ENCODE measurements at places on chromosomes 3 and 15.

- DNase-seq, result no peak
These were observed 243.8 kb upstream of the TOPAZ1 start for GRCh38 chr3:43997788-43998369.

DNA sequence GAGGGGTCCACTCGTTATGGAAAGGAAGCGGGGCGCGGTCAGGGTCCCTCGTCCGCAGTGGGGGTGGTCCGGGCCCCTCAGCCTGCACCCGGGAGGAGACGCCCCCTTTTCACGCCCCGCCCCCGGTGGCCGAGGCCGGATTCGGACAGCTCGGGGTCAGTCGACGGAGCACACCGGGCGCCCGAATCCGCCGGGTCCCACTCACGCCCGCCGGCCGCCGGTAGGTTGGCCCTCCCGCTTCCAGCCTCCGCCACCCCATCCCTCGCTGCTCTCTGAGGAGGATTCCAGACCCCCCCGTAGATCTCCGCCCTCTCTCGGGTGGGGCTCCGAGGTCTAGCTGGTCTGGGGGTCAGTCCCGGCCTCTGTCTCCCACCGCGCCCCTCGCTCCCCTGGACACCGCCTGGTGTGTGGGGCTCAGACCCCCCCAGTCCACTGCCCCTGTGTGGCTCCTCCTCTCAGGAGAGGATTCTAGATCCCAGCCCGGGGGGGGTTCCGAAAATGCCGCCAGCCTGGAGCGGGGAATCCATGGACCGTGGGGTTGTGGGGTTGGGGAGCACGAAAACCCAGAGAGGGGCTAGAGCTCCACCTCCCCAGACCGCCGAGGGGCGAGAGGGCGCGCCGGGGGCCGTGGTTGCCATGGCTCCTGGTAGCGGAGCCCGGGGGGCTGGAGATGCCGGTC, 725 bp downstream of the CHL1 start:
- no peak for DNase-seq

DNA sequence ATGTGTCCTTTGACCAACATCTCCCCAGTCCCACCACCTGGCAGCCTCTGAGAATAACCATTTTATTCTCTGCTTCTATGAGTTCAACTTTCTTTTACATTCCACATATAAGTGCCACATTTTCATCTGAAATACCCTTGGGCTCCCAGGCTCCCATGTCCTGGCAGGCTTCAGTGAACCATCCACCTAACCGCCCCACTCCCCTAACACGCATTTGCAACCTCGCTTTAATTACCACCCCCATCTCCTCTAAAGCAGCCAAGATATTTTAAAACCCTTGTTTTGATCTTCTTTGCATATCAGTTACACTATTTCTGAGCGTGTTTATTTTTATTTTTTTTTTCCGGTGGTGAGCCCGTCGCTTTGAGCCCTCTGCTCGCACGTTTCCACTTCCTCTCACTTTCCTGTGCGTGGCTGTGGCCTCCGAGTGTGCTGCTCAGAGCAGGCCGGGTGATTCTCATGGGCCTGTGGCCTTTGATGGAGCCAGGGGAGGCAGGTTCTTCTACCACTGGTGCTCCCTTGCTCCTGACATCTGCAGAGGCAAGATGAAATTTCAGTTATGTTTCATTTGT, 195.4 kb upstream of the LPP start:
- no peak for DNase-seq

DNA sequence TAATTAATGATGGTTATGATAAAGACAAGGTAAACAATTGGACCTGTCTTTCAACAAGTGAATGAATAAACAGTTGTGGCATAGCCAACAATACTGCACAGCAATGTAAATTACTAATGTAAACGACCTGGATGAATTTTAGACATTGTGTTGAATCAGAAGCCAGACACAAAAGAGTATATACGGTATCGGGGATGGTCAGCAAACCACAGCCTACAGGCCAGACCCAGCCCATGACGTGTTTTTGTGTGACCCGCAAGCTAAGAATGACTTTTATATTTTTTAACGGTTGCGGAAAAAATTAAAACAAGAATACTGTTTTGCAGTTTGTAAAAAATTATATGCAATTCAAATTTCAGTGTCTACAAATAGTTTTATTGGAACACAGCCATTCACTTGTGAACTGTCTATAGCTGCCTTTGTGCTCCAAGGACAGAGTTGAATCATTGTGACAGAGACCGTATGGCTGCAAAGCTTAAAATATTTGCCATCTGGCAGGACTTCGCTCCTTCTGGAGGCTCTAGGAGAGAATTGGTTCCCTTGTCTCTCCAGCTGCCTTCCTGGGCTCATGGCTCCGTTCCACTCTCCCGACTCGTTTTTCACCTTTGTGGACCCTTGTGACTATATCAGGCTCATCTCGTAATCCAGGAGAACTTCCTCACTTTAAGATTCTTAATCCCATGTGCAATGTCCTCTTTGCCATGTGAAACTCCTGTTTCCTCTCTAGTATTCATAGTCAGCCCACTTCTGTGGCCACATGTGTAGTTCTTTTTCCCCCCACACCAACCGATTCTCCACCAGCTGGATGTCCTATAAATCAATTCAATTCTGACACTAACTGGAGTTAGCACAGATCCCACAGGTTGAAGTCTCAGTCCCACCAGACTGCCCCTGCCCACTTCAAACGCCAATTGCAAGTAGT, 72.7 kb downstream of the CMTM8 start:
- DNase-seq, result no peak

- DNase-seq, result peak; percentile 19
These were observed 922 bp downstream of the RAB11A start for GRCh38 chr15:65869954-65870871.

DNA sequence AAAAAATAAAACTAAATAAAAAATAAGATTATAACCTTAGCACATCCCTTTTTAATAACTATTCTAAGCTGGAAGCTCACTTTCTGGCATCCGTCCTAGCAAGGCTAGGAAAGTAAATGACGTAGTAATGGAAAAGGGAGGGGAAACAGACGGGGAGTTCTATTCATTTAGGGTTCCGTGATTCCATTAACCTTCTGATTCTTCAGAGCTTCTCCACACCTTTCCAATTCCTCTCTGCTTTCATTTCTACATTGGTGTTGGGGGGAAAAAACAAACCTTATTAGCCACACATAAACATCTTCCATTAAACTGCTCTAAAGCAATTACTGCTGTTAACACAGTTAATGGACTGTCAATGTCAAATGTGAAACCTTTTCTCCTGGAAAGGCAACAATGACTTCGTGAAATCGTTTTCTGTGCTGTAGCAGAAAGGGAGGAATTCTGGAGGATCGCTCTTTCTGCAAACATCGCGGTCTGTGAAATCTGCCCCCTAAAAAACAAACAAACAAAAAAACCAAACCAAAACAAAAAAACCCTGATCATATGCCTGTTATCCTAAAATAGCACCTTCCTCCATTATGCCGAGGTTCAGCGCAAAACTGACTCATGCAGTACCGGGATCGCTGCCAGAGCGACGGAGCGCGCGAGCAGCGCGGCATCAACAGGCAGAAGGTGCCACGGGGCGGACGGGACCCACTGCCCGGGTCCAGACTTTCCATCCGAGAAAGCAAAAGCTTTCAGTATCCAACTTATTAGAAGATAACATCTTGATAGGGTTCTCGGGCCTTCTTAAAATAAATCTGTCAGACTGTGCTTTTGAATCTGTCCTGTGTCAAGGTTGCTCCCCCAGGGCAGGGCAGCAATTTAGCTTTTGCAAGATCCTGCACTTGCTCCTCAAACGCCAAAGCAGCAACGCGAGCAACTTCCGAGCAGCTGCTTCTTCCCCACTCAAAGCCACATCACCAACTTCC, 156.2 kb downstream of the FGF12 start:
- peak; percentile 28 for DNase-seq

DNA sequence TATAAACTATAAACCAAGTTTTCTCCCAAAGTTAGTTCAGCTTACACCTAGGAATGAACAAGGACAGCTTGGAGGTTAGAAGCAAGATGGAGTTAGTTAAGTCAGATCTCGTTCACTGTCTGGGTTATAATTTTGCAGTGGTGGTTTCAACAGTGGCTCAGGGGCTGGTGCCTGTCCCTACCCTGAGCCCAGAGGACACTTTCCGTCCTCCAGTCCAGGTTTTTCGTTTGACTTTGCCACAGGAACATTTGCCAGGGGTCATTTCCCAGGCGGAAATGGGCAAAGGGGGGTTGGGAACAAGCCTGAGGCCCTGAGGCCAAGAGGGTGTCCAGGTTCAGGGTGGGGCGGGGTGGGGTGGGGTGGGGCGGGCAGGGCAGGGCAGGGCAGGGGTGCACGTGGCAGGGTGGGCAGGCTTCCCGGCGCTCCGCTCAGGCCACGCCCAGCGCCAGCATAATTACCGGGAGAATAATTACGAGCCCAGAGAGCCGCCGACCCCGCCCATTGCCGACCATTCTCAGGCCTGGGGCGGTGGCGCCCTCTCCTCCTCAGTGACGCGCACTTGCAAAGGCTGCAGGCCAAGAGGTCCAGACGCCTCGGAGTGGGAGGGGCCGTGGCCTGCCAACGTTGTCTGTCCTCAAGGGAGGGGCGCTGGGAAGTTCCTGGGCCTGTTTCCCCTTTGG, 70.4 kb downstream of the KLF13 start:
- DNase-seq, result peak; percentile 32

DNA sequence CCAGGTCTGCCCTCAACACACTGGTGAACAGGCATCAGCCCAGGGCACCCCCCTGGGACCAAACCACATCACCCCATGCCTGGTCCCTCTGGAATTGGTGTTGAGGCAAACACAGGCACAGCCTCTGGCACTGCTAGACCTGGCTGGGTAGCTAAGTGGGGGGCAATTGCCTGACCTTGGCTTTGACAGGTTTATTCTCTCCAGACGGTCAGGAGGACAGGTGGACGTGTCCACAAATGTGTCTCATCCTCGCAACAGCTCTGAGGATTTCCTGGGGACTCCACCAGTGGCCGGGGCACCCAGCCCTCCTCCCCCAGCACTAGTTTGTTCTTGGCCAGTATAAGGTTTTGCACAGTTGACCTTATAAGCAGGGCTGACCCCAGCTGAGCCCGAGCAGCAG, 31.3 kb downstream of the TKT start:
- DNase-seq, result no peak

GRCh38 chr3:94098452-94098851, 35.6 kb downstream of the NSUN3 start:
- DNase-seq, result no peak

- peak; percentile 91 for DNase-seq
These were observed 42.4 kb upstream of the RHO start for GRCh38 chr3:129485721-129486663.

GRCh38 chr15:98257290-98257689, 296.8 kb downstream of the ARRDC4 start:
- no peak for DNase-seq

- DNase-seq, result no peak
These were observed 11.4 kb downstream of the SEMA3G start for GRCh38 chr3:52433328-52433995.

- DNase-seq, result peak; percentile 85
These were observed 11.3 kb upstream of the C3orf52 start for GRCh38 chr3:112074616-112075497.

- DNase-seq, result no peak
These were observed 11.5 kb downstream of the TLR9 start for GRCh38 chr3:52213901-52214300.

DNA sequence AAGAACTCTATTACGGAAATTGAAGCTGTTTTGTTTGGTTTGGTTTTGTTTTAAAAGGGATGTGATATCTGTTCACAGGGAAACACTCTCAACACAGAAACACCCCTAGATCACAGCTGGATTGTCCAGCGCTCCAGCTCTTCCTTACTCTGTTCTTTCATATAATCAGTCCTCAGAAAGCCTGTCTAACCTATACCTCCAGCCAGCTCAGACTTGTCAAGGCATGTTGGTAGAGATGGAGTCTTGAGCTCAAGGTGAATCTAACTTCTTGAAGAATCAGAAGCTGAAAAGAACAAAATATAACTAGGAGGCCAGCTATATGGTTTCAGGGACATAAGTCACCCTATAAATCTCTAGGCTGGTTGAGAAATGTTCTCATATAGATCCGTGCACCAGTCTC, 110.2 kb upstream of the EPHA3 start:
- no peak for DNase-seq

- DNase-seq, result peak; percentile 10
These were observed 659.9 kb downstream of the SI start for GRCh38 chr3:164418414-164418813.

Measured in fibroblast of upper back skin (primary cell).